ENCODE measurements at places on chromosomes 13 and 19.

DNA sequence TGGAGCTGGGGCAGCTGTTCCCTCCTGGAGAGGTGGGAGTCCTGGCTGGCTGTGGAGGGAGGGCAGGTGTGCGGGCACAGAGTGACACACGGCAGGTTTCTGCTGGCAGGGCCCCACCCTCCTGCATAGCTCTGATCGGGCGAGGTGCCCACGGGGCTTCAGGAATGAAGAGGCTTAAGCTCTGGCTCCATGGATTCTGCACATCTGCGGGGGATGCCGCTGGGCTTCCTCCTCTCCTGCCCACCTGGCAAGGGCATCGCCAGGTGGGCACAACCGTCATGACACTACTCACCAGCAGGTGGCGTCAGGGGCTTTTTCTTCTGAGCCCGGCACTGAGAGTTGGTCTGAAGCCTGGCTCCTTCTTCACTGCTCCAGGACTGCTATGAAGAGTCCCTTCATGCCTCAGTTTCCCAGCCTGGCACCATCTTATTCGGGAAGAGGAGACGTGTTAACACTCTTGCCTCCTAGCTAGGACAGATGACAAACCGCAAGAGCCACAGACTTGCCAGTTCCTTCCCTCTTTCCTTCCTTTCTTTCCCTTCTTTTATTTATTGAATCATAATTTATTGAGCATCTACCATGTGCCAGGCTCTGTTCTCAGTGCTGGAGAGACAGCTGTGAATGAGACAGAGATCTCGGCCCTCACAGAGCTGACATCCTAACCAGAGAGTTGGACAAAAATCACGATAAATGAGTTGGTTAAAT is 15.2 kb upstream of the PAK4 start:
- peak; percentile 31 for DNase-seq

DNA sequence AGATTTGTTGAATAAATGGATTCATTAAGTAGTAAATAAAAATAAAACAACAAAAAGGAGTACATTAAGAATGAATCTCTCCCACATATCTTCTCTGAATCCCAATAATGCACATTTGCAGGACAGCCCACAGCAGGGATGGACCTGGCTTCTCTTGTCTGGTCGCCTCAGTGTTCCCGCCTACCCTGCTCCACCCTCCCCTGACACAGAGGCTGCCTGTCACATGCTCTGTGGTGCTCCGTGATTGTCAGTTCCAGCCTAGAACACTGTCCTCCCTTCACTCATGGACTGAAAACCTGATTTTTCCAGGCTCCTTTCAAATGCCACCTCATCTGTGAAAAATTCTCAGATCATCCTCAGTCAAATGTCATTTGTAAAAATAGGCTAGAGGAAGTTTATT is 94.5 kb upstream of the GPR12 start:
- no peak for DNase-seq

GRCh38 chr13:73913751-73914518 is 220.3 kb downstream of the KLF12 start:
- no peak for DNase-seq

DNA sequence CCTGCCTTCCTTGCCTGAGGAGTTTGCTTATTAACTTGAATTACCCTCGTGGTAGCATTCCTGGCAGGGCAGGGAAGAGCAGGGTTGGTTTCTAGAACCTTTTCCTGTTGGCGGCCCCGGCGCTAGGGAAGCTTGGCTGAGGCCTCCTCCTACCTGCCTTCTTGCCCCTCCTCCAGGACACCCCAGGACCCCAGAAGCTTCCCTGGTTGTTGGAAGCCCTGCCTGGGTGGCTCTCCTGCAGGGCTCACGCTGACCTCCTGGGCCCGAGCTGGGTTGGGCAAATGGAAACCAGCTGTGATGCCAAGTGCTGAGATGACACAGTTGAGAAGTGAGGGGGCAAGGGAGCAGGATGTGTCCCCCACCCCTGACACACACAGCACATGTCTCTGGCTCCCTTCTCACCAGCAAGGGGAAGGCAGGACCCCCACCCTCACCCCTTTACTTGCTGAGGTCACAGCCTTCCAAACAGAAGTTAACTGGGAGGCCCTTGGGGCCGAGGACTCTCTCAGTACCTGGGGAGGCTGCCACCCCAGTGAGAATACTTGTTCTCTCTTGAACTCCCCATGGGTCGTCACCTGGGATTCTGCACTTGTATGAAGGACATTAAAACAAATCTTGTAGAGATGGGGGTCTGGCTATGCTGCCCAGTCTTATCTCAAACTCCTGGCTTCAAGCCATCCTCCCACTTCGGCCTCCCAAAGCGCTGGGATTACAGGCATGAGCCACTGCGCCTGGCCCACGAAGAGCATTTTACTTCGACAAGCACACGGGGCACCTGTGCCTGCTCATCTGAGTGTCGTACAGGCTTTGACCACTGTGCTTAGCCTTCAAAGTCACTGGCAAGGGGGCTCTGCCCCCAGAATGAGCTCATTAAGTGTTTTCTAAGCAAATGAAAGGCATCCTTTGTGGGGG is 10.5 kb downstream of the CEBPA start:
- no peak for DNase-seq

- no peak for DNase-seq
Measured at GRCh38 chr19:4690361-4690760, 20.2 kb upstream of the MYDGF start.

GRCh38 chr19:4493929-4494690 is 22.0 kb downstream of the HDGFL2 start:
- no peak for DNase-seq

DNA sequence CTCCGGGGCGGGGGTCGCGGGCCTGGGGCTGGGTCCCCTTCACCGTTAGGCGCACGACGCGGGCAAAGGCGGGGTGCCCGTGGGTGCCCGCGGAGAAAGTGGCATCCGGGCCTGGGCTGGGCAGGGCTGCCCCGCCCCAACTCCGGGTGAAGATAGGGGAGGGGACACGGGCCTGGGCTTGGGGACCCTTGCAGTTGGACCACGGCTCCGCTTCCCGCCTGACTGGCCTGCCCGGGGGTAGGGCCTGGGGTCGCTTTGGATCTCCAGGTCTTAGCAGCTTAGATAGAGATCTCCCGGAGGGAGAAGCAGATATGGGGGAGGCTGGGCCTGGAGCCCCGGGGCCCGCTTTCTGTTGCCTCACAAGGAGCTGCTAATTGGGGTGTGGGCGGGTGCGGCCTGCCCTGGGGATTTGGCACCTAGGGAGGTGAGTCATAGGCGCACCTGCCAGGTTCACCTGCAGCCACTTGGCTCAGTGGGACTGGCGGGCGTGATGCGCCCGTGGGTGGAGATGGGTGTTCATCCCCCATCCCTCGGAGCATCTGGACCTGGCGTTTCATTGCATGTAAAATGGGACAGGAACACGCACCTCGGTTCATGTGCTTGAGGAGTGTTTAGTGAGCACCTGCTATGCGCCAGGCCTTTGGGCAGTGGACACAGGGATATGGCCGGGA is 585 bp downstream of the MAP1S start:
- DNase-seq: no peak

DNA sequence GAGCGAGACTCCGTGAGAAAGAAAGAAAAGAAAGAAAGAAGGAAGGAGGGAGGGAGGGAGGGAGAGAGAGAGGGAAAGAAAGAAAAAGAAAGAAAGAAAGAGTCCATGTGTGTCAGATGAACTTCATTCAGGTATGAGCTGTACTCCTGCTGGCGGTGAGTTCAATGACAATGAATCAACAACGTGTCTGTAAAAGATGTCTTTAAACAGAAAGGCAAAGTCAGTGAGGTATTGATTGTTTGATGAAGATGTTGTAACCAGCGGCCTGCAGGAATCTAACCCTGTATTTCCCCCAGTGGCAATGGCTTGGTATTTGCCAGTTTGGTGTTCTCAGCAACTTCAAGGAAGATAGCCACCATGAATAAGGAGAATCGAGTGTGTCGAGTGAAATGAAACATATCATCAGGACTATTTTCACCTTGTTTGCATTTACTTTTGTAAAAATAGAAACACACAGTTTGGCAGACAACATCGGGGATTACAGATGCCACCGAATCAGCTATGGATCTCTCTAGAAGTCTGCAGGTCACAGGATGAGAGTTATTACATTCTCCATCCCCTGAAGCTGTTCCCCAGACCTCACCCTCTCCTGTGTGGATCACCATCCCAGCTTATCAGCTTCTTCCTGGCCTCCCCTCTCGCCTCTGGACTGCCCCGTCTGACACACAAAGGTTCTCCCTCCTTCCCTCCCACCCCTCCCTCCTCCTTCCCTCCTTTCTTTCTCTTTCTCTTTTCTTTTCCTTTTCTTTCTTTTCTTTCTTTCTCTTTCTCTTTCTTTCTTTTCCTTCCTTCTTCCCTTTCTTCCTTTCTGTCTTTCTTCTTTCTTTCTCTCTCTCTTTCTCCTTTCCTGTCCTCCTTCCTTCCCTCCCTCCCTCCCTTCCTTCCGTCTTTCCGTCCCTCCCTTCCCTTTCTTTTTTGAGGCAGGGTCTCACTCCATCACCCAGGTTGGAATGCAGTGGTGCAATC is 8.2 kb upstream of the SBK3 start:
- DNase-seq: no peak

DNA sequence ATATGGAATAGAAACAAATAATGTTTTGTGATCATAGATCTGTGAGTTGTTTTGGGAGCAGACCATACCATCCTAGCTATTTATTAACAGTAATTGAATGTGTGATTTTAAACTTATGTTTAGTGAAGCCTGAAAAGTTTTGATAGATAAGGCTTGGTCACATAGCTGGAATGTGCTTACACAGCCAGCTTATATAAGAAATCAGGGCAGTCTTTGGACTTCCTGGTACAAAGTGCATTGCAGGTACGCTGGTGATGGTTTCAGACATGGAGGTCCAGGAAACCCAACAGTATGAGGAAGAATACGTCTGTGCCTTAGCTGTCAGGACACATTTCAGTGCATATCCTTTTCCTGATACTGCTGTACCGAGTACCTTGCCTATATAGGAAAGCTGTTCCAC is 2316.2 kb upstream of the PCDH20 start:
- no peak for DNase-seq

DNA sequence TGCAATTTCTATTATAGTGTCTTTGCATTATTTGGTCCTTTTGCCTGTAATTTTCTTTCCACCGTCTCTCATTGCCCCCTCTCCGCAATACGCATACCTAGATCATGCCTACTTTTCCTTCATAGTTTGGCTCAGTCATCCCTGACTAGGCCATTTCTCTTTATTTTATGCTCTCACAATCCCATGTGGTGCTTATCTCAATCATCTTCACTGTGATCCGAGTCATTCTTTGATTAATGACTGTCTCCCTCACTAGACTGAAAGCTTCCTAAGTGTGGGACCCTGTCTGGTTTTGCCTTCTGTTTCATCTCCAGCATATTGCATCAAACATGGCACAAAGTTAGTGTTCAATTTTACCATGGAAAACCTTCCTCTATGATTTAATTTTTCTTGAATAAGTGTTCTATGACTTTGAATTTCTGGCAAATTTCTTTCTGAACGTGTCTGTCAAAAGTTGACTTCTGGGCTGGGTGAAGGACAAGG is 43.7 kb upstream of the OLFM4 start:
- DNase-seq: no peak

DNA sequence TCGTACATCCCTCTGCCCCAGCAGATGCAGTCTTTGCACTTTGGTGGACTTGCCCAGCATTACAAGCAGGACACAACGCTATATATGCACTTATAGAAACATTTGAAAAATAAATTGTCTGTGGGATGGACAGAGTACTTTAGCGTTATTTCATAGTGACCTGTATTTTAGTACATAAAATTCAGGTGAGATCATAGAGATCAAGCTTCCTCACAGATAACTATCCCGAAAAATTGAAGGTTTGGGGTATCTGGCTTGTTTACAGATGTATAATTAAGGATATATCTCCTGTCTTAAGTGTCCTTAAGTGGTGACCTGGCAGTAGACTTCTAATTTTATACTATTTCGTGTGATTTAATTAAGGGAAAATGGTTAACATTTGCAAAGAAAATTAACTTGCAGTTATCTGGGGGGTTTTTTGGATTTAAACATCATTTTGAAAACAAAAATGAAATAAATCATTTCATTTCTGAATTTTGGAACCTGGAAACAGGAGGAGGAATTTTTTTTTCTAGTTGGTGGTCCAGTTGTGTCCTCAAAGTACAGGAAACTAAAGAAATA is 977 bp upstream of the MAB21L1 start:
- DNase-seq: no peak

- no peak for DNase-seq
Measured at GRCh38 chr13:102825921-102826706, 19.7 kb upstream of the ERCC5 start.

DNA sequence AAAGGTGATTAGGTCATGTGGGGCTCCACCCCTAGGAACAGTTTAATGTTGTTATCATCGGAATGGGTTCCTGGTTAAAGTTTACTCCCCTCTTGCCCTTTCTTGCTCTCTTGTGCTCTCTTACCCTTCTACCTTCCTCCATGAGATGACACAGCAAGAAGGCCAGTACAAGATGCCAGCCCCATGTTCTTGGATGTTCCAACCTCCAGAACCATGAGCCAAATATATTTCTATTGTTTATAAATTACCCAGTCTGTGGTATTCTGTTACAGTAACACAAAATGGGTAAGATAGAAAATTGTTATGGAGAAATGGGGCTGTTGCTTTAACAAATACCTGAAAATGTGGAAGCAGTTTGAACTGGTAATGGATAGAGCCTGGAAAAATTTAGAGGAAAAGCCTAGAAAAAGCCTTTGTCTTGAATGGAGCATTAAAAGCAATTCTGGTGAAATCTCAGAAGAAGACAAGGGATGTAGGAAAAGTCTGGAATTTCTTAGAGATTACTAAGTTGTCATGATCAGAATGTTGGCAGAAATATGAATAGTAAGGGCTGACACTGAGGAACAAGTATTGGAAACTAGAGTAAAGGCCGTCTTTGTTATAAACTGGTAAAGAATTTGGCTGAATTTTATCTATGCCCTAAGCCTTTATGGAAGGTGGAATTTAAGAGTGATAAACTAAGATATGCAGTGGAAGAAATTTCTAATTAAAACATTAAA is 53.5 kb upstream of the TSC22D1 start:
- DNase-seq: no peak

DNA sequence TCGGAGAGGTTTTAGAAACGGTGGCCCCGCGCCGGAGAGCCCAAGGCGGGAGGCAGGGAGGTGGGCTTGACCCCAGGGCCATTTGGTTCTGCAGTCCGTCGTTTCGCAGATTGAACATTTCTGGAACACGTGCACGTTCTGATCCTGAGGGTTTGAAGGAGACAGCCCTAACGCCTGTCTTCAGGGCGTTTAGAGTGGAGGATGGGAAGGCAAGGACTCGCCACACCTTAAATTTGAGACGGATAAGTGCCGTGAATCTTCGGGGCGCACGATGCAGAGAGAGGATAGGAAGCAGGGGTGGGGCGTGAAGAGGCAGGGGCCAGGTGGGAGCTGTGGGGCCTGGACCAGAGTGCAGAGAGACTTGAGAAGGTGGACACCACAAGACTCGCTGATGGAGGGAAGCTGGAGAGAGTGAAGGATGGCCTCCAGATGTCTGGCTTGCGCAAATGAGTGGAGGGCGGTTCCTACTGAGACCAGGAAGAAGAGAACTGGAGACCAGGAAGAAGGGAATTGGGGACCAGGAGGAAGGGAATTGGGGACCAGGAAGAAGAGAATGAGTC is 804 bp upstream of the MIER2 start:
- no peak for DNase-seq

- no peak for DNase-seq
Measured at GRCh38 chr13:75302071-75302698, 179.8 kb downstream of the TBC1D4 start.

Data from NCI-H1048 (cell line).